ENCODE measurements at places on chromosomes 5 and 9.

DNA sequence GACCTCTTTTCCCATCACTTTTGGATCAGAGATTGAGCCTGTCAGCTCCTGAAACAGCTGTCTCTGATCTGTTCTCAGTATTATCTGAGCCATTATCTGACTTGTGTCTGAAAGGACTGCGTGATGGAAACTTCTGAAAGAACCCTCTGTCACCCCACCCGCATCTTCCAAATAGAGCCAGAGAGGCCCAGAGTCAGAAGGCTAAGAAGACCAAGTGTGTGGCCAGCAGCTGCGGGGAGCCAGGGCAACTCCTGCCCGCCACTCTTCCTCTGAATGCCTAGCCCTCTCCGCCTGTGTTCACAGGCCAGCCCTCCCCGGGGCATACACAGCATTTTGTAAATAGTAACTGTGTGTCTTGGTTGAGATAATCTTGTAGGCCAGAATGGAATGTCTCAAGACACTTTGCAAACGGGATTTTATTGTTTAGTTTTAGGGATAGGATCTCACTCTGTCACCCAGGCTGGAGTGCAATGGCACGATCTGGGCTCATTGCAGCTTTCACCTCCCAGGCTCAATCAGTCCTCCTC, 92.7 kb downstream of the AOPEP start:
- no peak for DNase-seq

DNA sequence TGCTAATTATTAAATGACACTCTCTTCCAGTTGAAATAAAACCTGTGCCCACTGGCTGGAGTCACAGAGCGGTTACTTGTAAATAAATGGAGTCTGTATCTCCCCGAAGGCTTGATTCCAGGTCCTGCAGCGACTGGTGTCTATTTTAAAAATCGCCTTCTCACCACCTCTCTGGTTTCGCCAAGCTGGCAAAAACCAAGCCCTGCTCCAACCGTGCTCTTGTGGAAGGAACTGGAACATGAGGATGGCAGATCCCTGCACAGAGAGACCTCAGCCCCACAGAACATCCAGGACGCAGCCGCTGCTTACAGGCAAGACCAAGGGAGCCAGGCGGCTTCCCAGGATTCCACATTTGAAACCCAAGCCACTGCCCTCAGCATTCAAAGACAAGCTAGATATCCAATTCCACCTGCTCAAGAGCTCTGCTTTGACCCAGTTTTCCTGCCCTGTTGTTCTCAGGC, 15.0 kb downstream of the SEMA4D start:
- DNase-seq = no peak

DNA sequence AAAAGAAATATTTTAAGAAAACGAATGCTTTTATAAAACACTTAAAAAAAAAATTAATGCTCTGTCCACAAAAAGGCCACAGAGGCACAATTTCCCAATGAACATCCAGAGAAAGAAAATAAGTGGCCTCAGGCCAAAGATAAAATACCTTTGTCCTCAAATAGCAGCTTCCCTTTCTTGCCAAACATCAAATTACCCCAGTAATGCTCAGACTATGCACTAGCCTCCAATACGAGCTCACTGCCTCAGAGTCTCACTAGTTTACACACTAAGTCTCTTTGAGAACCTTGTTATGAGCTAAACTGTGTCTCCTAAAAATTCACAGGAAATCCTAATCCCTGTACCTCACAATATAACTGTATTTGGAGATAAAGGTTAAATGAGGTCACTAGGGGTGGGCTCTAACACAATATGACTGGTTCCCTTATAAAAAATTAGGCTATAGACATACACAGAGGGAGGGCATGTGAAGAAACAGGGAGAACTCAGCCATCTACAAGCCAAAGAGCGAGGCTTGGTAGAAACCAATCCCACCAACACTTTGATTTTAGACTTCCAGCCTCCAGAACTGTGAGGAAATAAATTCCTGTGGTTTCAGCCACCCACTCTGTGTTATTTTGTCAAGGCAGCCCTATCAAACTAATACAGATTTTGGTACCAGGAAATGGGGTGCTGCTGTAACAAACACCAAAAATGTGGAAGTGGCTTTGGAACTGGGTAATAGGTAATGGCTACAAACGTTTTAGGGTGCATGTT, 4.4 kb downstream of the MPDZ start:
- peak; percentile 65 for DNase-seq

GRCh38 chr5:172867761-172868435, 33.8 kb downstream of the ERGIC1 start:
- peak; percentile 35 for DNase-seq

DNA sequence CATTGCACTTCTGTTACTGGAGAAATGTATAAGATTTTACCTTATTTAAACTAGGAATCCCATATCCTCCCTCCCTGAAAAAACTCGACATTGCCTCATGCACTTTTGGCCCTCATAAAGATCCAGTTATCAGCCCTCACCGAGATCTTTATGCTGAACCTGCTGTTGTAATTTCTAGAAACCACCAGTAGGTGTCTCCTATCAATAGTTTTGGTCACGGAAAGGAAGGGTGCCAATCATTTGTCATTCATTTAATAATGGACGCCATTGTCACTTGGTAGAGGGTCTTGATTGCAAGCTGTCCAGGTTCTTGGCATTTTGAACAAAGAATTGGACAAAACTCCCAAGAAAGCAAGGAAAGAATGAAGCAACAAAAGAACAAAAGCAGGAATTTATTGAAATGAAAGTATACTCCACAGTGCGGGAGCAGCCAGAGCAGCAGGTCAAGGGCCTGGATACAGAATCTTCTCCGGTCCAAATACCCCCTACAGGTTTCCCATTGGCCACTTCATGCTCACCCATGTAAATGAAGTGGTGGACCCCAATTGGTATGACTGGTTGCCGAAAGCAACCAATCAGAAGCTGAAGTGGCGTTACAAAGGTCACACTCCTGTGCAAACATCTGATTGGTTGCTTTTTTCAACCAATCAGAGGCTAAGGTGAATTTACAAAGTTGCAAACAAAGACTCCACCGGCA, 524.3 kb downstream of the PSAT1 start:
- DNase-seq = peak; percentile 42

- DNase-seq = no peak
Measured at GRCh38 chr9:36134761-36135505, 1.6 kb upstream of the GLIPR2 start.

- peak; percentile 60 for DNase-seq
Measured at GRCh38 chr5:64869419-64869818, 100.7 kb downstream of the CWC27 start.

DNA sequence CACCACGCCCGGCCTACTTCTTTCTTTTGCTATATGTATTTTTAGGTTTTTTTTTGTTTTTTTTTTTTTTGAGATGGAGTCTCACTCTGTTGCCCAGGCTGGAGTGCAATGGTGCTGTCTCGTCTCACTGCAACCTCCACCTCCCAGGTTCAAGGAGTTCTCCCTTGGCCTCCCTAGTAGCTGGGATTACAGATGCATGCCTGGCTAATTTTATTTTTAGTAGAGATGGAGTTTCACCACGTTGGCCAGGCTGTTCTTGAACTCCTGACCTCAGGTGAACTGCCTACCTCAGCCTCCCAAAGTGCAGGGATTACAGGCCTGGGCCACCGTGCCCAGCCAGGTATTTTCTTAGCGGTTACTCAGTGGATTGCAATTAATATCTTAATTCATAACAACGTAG, 23.9 kb upstream of the C5orf24 start:
- DNase-seq = no peak

DNA sequence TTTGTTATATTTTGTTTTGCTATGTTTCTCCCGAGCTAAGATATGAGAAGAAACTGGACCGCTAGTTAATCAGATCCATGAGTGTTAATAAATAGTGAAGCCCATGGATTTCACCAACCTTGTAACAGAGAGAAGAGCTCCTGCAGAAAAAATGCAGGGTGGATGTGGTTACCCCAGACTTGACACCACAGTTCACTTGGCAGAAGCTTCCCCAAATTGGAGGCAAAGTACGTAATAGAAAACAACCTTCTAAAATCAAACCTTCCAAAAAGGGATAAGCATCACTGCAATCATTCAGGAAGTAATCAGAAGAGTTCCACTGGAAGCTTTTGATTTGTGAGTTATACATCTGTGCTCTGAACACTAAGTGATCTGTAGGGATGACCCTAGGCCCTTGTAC, 267.5 kb downstream of the ACTL7B start:
- no peak for DNase-seq

- DNase-seq = no peak
Measured at GRCh38 chr5:27491047-27491446, 452.7 kb upstream of the CDH9 start.

DNA sequence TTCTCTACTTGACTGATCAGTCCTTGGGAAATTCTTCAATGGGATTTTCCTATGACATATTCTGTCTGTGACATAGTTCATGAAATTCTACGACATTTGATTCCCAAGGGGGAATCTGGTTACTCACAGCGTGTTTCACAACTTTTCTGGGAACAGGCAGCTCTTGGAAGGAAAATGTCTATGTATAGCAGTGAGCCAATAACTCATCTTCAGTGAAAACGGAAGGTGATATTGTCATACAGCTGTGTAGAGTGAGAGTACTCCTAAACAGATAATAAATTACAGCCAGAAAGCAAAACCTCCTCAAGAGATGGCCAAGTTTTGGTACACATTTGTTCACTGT, 91.4 kb downstream of the C9orf152 start:
- DNase-seq = peak; percentile 90

DNA sequence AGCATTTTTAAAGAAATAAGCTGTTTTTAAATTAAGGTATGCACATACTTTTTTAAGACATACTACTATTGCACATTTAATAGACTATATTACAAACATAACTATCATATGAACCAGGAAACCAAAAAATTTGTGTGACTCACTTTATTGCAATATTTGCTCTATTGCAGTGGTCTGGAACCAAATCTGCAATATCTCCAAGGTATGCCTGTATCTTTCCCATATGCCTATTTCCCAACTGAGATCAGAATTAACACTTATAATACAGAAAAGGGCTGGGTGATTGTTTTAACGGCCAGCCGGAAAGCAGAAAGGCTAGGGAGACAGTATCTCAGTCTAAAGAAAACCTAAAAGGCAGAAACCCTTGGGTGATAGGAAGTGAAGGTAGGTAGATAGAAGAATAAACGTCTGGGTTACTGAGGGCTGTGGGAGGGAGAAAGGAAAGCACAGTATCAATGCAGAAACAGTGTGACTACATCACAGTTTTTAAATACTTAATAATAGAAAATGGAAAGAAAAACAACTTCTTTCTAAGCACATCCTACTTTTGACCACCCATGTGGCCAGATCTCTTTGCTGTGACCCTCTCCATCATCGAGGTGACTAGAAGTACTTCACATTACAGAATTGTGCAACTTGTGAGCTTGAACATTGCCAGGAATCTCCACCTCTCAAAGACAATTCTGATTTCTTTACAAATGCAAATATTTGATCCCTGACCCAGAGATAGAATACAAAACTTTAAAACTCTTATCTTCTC, 126.4 kb downstream of the LPAR1 start:
- DNase-seq = peak; percentile 89

DNA sequence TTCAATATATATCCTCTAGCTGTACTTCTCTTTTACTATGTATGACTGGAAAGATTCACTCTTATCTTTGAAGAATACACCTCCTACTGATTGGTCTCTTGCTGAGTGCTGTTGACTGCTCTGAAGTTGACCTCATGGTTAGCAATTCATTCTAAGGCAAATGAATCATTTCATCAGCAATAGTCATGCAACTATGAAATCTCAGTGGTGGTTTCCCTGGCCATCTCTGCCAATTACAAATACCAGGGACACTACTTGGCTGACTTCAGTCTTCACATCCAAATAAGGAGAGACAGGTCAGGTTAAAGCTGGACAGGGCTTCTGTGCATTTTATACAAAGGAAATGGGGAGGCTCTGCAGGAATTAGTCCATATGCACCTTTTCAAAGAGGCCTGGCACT, 333.5 kb upstream of the ACTBL2 start:
- DNase-seq = peak; percentile 98

DNA sequence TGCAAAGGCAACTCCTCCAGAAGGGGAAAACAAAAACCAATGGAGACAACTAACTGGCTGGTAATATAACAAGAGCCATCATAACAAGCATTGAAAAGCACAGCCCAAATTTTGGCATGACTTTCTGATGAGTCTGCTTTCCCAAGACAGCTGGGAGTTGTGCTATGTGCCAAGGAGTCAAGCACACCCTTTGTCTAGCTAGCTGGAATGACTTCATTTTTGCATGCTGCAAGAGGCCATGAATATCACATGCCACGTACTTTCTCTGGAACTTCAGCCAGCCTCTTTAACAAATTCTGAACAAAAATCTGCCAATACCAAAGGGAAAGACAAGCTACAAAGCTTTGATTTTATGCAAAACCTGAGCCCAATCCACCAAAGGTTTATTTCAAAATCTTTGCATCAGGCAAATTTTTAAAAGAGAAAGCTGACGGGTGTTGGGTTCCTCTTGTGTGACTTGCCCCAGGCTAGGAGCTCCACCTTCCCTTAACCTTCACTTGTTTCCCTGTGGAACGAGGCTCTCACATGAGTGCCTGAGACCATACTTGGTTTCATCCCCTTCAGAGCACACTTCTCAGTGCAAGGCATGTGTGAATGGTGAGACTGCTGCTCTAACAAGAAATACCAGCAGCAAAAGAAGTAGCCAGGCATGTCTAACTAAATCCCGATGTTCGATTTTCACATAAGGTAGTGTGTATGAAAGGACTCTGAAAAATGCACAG, 47.3 kb downstream of the S1PR3 start:
- DNase-seq = peak; percentile 93

GRCh38 chr9:107216329-107216728, 66.8 kb upstream of the RAD23B start:
- DNase-seq = no peak

DNA sequence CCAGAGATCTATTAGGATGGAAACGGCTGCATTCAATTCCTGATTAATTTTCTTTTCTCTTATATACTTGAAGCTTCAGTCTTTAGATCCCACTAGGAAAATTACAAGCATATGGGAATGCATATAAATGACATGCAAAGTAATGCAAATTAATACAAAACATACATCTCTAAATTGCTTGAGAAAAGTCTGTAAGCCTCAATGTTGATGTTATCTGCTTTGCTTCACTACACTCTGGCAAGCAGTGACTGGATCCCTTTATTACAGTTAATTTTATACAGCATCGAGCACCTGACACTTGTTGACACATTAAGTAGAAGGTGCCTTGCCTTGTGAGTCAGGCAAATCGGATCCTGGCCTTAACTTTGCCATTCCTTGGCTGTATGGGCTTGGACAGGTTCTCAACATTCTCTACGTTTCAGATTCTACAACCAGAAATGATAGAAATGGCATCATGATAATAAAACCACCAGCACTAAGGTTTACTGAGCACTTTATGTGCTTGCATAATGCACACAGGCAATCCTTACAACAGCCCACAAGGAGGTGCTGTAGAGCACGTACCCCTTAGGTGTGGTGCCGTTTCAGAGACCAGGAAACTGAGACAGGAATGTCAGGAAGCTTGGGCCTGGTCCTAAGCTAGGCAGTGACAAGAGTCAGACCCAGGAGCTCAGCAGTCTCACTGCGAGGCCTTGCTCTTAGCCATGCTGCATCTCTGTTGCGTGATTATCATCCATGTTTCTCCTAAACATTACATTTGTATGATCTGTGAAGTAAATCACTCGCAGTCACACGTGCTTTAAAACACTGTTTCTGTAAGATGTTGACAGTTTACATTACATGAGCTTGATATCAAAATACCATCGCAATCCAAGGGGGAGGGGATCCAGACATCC, 2.7 kb downstream of the GCNT4 start:
- DNase-seq = peak; percentile 65

DNA sequence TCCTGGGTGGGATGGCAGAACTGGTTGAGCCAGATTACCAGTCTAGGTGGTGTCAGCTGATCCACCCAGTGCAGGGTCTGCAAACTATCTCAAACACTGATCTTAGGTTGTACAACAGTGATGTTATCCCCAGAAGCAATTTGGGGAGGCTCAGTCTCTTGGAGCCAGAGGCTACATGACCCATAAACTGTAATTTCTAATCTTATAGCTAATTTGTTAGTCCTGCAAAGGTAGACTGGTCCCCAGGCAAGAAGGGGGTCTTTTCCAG, 5.3 kb upstream of the ZNF366 start:
- no peak for DNase-seq
